ENCODE measurements at places on chromosomes 4 and X.

DNA sequence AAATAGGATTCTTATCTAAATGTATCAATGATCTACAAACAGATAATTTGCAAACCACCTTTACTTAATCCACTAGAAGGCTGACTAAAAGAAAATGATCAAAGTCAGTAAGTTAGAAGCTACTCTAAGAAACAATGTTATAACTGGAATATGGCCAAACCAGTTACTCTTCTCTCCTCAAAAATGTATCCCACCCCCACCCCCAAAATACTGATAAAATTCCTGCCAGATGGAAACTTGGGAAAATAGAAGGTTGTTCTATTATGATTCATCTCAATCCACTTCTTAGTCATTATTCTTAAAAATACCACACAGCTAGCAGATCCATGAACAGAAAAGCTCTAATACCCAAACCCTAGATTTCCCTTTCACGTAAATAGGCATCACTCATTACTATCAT, 206.4 kb downstream of the KLHL13 start:
- no peak for DNase-seq

DNA sequence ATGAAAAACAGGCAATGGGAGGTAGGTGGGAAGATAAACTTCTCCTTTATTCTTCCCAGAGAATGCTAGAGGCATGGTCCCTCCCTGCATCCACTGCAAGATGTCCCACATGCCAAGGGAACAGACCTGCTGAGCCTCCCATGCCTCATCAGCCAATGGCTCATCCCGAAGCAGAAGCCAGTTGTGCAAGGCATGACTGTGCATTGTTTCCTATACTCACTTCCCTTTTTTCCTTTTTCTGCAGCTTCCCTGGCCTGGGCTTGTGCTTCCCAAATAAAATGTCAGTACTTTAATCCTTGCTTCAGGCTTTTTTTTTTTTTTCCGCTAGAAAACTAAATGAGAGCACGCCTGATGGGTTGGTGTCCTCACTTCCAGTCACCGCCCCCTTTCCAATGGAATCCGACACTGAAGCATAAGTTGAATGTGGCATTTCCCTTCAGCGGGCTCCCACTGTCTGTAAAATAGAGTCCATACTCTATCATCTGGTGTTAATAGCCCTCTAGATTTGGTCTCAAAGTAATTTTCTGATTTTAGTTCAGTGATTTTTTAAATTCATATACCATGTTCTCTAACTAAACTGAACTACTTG, 239.0 kb upstream of the JADE1 start:
- DNase-seq: no peak

- DNase-seq: peak; percentile 7
These were observed 203.8 kb downstream of the AASDH start for GRCh38 chr4:56183344-56183959.

DNA sequence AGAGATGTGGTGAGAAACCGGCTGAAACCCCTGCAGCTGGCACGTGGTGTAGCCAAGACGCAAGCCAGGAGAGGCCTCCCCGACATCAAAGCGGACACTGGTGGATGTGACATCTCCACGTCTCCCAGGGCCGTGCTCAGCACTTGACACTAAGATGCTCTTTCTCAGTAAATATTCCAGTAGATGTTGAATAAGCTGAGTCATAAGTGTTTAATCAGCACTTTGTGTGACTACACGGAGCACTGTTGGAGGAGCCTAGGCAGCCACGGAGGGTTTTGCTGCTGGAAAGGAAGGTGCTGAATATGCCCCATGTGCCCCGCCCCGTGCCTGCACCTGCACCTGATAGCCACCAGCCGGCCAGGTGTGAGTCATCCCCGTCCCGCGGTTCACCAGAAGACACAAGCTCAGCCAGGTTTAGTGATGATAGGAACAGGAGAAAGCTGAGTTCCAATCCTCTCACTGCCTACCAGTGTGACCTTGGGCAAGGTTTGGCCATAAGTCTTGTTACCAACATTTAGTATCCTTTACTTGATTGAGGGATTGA, 29.0 kb upstream of the C4orf50 start:
- DNase-seq: no peak

GRCh38 chr4:112604589-112604988, 32.1 kb downstream of the ZGRF1 start:
- peak; percentile 3 for DNase-seq

DNA sequence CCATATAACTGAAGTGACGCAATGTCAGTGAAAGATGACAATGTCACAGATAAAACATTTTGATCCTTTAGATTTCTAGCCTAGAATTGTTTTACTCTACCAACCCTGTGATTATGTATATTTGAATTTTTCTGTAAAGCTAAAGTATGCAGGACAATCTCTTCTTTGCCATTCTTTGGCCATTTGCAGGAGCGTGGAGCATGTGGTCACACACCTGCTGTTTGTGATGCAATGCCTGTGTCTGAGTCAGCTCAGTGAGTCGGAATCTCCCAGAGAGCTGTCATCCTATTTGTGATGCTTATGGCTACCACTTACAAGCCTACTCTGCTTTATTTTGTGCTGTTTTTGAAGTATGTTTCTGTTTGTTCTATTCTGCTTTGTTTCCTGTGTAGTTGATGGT, 214.5 kb downstream of the NAF1 start:
- no peak for DNase-seq

DNA sequence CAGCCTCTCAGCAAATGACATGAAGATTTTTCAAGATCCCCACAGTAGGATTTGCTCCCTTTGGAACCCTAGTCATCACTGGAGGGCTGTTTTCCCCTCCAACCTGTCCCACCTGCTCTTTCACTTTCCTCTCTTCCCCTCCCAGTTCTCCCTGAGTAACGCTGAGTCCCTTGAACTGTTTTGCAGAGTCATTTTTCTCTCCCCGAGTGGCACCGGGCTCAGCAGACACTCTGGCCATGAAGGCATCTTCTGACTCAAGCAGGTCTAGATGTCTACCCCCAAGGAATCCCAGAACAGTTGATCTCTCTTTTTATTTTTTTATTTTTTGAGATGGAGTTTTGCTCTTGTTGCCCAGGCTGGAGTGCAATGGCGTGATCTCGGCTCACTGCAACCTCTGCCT, 52.2 kb downstream of the HTRA3 start:
- no peak for DNase-seq

GRCh38 chrX:100710816-100711215, 21.1 kb downstream of the SYTL4 start:
- DNase-seq: no peak

- DNase-seq: no peak
These were observed 127.5 kb upstream of the GK2 start for GRCh38 chr4:79535516-79535915.

GRCh38 chrX:109691277-109691676, 41.8 kb downstream of the ACSL4 start:
- DNase-seq: no peak

DNA sequence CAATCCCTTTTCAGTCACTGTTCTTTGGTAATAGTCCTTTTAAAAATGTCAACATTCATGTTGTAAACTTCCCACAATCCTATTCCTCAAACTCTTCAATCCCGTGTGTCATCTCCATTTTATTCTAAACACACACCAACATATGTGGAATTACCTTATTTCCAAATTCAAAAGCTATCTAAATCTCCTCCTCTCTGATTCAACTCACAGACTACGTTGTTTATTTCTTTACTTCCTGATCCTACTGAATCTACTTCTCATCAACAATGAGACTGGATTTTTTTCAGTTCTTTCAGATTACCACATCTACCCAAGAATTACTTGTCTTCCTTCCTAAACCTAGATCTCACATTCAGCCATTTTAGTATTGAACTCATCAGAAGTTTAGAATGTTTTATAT, 188.2 kb downstream of the GABRB1 start:
- no peak for DNase-seq

GRCh38 chr4:122171323-122171722, 19.2 kb downstream of the BLTP1 start:
- no peak for DNase-seq

DNA sequence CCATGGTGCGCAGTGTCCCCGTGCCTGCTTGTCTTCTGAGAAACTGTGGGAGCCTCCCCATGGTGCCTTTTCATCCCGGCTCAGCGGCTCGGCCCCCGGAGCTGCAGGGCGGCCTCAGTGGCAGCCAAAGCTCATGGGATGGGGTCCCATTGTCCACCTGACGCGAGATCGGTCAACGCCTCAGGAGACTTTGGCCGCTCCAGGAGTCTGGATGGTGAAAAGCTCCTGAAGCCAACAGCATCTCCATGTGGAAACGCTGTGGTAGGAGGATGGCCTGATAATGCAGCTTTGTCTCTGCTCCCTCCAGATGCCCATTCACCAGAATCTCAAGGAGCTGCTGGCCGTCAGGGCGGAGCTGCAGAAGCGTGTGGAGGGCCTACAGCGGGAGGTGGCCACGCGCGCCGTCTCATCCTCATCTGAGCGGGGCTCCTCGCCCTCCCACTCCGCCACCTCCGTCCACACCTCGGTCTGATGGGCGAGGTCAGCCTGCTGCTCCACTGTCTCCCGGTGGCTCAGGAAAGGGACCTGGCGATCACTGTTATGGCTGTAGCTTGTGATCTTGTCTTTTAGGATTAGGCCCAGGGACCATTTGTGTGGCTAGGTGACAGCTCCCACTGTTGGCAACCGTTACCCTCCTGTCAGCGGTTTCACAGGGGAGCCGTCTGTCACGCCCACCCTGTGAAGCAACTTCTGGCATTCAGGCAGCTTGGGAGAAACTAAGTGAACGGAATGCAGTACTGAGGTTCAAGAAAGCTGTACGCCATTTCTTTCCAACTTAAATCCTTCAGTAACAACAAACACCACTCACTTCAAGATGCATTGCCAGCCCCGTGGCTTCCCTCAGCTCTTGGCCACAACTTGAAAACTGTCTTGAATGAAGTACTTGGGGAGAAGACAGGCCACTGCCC, 69.3 kb downstream of the MTMR1 start:
- no peak for DNase-seq

DNA sequence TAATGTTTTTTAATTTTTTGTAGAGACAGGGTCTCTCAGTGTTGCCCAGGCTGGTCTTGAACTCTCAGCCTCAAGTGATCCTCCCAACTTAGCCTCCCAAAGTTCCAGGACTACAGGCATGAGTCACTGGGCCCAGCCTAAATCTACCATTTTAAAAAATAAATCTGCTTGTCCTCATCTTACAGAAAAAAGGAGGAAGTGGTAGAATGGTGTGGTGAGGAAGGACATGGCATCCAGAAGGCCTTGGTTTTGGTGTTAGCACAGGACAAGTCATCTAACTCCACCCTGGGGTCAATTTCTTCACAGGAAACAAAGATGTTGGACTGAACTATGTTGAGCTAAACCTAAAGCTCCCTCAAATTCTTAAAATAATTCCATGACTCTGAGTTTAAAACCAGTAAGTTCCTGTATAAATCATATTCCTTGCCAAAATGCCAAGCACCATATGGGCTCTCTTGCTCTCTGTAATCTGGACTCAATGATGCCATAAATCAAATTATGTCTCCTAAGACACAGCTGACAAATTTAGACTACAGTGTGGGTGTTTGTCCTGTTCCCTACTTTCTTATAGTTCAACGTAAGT, 253.9 kb upstream of the NOCT start:
- DNase-seq: no peak

DNA sequence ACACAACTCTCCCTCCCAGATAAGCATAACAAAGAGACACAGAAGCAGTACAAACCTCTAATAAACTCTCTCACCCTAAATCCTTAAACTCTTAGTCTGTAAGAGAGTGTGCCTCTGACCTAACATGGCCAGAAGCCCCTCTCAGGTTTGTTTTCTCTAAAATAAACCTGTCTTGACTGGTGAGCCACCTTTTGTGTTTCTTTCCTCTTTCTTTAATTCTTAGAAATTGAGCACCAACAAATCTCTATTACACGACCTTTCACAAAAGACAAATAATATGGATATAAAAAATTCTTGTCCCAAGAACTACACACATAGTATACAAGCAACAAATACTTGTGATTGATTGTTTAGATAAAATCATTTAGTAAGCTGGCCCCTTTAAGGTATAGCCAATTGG, 573.7 kb downstream of the EPHA5 start:
- DNase-seq: no peak

GRCh38 chr4:151004222-151004621, 10.9 kb downstream of the LRBA start:
- no peak for DNase-seq

DNA sequence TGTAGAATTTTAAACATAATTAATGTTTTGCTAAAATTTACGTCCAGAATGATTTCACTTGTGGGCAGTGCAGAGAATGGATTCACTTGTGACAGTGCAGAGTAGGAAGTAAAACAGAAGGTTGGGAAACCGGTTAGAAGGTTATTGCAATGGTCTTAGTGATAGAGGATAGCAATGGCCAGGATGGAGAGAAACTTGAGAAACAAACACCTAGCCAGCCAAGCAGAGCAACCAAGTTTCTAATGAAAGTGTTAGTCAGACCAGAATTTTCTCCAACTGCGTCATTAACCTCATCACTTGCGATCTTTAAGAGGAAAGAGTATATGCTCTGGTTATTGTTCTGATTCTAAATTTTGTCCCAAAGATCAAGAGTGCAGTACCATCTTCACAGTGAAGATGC, 50.0 kb upstream of the TBC1D9 start:
- DNase-seq: peak; percentile 60

- DNase-seq: no peak
These were observed 162.2 kb downstream of the DCHS2 start for GRCh38 chr4:154329268-154329868.

GRCh38 chr4:3203971-3204431, 45.0 kb upstream of the MSANTD1 start:
- DNase-seq: no peak

DNA sequence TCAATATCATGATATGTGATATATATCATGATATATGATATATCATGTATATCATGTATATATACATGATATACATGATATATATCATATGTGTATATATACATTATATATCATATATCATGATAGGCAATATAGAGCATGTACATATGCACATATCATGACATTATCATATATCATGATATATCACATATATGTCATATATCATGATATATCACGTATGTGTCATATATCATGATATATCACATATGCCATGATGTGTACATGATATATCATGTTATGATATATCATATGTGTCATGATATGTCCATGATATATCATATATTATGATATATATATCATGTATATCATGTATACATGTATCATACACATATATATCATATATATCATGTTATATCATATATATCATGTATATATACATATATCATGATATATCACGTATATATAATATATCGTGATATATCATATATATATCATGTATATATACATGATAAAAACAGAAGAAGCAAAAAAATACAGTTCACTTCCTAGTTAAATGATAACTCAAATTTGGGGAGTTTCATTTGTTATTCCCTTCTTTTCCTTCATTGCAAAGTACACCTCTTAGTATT, 670.1 kb upstream of the EPHA5 start:
- no peak for DNase-seq

Data from GM12878 (cell line).